ENCODE measurements at places on chromosomes 7 and 10.

- ATAC-seq: no peak
Measured at GRCh38 chr7:14858410-14858809, 44.1 kb downstream of the DGKB start.

GRCh38 chr7:102404005-102404861, 8.1 kb downstream of the PRKRIP1 start:
- peak; percentile 91 for ATAC-seq

- ATAC-seq: no peak
Measured at GRCh38 chr10:59279991-59280505, 82.3 kb downstream of the FAM13C start.

DNA sequence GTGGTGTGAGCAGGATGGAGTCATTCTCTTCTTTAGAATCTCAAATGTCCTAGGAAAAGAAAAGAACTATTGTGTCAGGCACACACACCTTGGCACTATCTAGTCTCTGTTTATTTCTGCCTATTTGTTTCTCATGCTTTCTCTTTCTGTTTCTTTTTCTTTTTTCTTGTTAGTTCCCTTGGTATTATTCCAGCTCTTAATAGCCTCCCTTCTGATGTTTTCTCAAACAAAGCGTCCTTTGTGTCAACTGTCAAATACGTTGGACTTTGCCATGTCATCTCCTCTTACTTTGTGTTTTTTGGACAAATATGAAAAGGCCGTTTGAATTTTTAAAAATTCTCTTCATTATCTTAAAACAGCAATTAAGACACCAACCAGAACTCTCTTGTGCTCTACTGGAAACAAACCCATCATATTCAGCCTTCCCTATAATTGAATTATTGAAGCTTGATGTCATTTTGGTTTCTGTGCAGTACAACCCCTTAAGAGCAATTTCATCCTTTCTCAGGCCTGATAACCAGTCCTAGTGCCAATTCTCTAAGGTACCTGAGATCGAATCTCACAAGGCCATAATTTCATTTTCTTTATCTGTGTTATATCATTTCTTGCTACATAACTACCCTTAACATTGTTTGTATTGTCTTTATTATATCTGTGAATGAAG, 497.8 kb upstream of the NRP1 start:
- no peak for ATAC-seq

DNA sequence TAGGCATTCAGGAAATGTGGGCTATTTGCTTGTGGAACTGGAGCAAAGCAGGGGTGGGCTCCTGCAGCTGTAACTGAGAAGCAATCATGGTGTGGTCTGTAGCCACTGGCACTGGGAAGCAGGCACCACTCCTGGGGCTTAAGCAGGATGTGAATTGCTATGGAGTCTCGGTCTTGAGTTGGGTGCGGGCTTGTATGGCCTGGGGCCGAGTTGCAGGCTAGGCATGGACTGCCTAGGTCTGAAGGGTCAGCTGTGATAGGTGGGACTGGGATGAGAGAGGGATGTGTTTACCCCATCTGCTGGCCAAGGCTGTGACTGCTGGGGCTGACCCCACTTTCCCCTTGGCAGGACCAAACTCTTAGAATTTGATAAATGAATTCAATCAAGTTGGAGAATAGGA, 43.0 kb downstream of the ADCY1 start:
- ATAC-seq: no peak

DNA sequence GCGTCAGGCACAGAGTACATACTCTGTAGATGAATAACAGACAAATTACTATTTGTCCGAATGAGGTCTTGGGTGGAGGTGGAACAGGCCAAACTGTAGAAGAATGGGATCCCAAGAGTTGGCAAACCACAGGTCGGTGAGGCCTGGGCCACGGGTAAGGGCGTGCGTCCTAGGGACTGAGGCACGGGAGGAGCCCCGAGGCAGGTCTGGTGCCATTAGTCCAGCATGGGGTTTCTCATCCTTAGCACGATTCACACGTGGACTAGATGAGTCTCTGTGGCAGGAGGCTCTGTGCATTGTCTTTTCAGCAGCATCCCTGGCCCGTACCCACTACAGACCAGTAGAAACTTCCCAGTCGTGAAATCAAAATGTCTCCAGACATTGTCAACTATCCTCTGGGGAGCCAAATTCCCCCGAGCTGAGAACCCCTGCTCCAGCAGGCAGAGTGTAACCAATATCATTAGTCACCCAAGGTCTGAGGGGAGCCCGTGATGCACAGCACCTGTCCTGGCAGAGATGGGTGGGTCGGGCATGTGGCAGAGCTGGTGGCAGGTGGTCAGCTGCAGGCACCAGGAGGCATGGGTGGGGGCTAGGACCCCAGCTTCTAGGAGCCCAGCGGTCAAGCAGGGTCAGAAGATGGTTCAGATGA, 61.3 kb downstream of the COL13A1 start:
- no peak for ATAC-seq

GRCh38 chr7:104873401-104873800, 140.6 kb upstream of the KMT2E start:
- no peak for ATAC-seq

- no peak for ATAC-seq
Measured at GRCh38 chr10:131553121-131553520, 241.6 kb upstream of the TCERG1L start.

DNA sequence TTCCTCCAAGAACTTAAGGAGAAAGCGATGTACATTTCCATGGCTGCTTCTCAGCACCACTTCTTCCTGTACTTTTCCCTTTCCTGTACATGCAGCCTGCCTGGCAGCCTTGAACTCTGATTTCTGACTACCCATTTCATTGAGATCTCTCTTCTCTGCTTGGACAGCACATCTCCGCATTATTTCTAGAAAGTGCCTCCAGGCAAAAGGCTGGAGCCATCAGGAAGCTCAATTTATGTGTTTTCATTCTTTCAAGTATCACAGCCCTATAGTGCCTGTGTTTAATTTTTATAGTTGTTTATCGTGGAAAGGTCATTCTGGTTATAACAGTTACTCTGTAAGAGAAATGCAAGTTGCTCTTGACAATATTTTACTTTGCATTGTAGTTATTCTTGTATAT, 688.0 kb upstream of the ANKRD30A start:
- ATAC-seq: no peak

DNA sequence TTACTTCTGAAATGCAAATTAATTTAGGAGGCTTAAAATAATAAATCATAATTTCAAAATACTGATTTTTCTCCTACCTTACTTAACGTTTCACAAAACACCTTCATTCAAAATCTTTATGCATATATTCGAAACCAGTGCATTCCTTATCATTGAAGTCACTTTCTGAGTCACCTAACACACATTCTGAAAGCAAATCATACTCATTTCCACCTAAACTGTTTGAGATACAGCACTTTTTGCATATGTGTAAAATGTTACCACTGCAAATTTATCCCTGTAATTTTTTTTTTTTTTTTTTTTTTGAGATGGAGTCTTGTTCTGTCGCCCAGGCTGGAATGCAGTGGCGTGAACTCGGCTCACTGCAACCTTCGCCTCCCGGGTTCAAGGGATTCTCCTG, 15.7 kb downstream of the PPP3CB start:
- peak; percentile 59 for ATAC-seq

GRCh38 chr7:5586279-5586962, 162.8 kb upstream of the TNRC18 start:
- ATAC-seq: no peak

DNA sequence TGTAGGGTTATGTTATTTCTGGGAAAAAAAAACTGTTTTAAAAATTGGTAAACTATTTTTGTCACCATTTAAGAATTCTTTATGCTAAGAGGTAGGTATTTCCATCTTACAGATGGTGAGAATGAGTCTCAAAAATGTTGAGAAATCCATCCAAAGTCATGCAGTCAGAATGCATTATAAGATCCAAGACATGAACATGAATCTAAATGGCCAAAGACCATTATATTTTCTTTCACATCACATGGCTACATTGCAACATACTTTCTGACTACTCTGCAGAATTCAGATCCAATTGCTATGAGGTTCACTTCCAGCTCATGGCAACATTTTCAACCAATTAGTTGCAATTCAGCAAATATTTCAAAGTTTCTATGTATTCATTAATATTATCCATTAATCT, 181.2 kb downstream of the TWIST1 start:
- ATAC-seq: no peak

DNA sequence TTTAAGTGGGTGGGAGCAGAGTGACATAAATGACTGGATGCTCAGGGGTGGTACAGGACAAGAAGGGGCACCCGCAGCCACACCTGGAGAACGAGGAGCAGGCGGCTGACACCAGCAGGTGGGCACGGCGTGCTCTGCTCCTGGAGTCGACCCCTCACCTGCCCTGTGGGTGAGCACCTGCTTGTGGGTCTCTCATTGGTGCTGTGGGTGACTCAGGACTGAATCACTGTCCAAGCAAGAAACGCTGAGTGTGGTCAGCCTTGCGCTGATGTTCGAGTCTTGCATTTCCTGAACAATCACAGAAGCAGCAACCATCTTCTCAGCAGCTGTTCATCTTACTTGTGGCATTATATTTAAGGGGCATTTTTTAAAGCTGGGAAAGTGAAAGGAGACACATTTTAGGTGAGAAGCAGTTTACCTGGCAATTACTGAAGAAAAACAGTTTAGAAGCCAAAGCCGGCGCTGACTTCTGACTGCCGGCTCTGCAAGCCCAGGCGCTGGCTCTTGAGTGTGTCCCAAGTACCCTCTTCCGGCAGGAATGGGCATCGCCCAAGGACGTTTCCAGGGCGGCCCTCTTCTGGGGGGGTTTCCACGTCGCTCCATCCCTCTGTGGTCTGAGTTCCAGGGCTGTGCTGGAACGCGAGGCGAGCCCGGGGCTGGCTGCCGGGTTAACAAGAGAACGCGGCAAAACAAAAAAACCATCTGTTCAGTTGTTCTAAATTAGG, 145.2 kb upstream of the PFKP start:
- ATAC-seq: no peak

- peak; percentile 79 for ATAC-seq
Measured at GRCh38 chr10:70575874-70576802, 26.4 kb downstream of the PRF1 start.

DNA sequence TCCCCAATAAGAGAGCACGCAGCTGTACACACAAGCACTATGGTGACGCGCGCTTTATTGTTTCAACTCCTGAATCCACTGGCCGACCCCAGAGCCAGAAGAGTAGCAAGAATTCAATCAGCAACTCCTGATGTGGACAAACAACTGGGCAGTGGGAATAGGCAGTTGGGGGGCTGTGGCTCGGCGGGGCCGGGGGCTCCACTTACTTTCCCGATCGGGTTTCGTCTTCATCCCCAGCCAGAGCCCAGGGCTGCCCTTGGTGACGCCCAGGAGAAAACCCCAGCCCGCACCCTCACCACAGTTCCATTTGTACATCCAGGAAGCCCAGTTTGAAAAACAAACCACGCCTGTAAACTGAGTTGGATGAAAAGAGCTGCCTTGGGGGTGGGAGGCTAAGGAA, 38.7 kb downstream of the DAGLB start:
- no peak for ATAC-seq

GRCh38 chr10:103125323-103126267, 67.5 kb downstream of the NT5C2 start:
- ATAC-seq: peak; percentile 87

DNA sequence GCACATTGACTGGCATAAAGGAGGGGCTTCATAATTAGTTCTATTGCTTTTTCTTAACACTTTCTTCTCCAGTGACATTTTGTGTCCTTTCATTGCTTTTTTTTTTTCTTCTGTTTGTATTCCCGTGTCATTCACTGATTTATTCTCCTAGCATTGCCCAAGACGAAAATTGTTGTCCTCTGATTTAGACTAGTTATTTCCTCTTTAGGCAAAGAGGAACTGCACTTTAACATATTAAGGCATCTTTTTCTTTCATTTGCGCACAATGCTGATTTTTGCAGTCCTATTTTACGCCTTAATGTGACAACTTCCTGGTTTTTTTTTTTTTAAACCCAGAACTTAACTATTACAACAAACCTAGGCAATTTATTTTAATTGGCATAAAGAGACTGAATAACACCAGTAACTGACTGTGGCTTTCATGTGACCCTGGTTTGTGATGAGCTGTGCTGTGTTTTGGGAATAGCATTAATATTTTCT, 39.7 kb downstream of the ARID5B start:
- peak; percentile 53 for ATAC-seq

DNA sequence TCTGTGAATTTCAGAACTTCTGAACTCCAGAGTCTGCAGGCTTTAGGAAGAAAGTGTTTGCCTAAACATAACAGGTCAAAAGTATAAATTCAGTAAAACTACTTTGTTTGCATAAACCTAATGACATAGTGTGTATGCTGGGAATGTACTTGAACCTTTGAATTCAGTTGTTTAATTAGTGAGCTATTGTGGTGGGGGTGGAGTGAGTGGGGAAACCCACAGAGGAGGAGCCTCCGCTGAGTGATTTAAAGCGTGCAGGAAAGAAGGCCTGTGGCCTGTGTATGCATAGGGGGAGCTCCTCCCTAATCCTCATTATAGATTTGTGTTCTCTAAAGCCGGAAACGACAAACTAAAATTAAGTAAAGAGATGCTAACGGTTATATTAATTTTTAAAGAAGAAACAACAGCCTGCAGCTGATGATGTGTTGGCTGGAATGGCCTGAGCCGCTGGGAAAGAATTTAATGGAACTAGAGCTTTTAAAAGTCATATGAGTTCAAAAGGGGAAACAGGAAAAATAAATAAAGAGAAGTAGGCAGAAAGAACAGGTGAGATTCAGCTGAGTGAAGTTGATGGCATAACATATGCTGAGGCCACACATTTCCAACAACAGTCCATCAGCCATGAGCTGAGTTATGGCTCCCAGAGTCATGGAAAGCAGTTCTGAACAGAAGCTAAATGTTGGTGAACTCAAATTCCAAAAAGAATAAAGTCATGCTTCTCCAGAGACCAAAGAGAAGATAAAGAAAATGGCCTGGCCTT, 595.0 kb downstream of the GRM8 start:
- ATAC-seq: peak; percentile 70

GRCh38 chr7:17466216-17466615, 167.8 kb downstream of the AHR start:
- ATAC-seq: no peak

- no peak for ATAC-seq
Measured at GRCh38 chr7:30861612-30862011, 50.0 kb upstream of the AQP1 start.

- no peak for ATAC-seq
Measured at GRCh38 chr7:44486693-44487092, 3.8 kb downstream of the NUDCD3 start.

DNA sequence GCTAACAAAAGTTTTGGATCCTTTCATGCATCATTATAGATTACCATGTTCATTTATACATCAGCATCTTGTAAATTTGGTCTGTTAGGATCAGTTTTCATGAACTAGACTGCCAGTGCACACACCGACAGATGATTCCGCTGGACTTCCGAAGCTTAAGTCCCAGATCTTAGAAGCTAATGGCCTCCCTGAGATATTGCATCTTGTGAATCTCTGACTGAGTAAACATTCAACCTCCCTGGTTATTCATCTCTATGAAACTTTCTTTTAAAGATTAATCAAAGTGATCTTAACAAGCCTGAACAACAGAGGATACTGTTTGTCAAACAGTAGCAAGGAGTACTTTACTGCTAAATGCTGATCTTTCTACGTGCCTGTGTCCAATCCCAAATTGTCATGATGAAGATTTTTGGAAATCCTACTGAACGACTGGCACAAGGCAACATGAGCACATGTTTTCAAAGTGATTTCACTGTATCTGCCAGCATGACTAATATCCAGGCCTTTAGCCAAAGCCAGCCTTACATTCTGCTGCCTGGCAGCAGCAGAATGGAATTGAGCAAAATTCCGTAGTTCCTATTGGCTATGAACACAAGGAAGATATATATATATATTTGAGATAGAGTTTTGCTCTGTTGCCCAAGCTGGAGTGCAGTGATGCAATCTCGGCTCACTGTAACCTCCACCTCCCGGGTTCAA, 91.3 kb upstream of the ANK3 start:
- ATAC-seq: no peak

Measured in stimulated activated memory B cell treated with anti-CD40 and anti-IgM and Interleukin-4, amounts not matched to agents 10 μg/mL and 1 μg/mL and 100 μg/mL, for 72 hours (primary cell).